ENCODE measurements at places on chromosomes 1 and 21.

DNA sequence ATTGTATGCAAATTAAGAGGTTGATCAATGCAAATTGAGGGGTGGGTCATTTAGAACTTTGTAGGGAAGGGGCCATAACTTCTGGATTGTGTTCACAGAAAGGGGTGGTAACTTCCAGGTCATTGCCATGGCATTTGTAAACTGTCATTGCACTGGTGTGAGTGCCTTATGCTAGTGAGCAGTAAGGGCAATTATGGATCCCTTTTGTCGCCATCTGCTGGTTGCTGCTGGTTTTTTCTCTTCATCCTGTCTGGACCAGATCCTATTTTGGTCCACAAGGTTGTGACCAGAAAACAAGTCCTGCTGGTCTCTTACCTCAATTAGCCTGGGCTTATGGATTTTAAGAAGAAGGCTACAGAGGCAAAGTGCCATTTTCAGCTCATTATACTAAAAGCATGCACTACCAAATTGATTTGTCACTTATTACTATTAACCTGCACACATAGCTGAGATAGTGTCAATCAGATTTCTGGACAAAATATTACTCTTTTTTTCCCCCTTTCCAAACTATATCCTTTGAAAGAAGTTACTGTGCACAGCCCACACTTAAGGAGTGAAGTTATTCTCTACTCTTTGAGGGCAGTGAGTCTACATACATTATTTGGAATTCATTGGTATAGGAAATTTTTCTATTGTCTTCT, 196.2 kb downstream of the ZC3H11B start:
- DNase-seq, result no peak

GRCh38 chr1:246295340-246295739, 211.7 kb downstream of the SMYD3 start:
- no peak for DNase-seq

GRCh38 chr1:185520188-185520920, 203.3 kb upstream of the IVNS1ABP start:
- no peak for DNase-seq

DNA sequence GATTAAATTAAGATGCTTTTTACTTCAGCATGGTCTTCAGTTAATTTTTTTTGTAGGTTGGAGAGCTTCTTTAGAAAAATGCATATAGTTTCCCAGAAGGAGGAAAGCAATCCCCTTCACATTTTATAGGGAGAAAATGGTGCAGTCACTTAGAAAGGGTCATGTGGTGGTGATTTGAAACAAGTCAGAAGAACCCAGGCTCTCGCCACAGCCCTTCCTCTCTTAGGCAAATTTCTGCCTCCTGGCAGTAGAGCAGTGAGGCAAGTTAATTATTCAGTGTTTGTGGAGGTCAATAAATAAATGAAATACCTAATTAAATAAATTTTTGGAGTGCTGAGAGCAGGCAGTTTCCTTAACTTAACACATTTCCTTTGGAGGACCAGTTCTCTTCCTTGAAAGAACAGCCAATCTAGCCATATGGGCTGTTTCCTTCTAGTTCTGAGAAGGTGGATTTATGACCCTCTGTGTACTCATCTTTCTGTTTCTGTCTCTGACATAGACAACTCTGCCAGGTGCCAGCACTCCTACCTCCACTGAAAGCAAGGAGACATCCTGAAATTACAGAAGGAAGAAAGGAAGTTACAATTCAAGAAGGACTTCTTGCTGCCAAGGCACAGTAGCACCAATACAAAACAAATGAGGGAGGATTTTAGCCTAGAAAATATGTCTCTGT, 19.0 kb upstream of the POGZ start:
- DNase-seq, result no peak

GRCh38 chr1:229596925-229597699, 28.8 kb downstream of the TAF5L start:
- peak; percentile 28 for DNase-seq

- DNase-seq, result peak; percentile 26
These were observed 39.7 kb downstream of the PALMD start for GRCh38 chr1:99685516-99686180.

GRCh38 chr1:231666220-231666936, 39.8 kb downstream of the DISC1 start:
- DNase-seq, result no peak

GRCh38 chr1:211335522-211336157, 9.0 kb downstream of the TRAF5 start:
- DNase-seq, result no peak

- DNase-seq, result no peak
These were observed 820 bp upstream of the KRTAP10-1 start for GRCh38 chr21:44540741-44541288.

DNA sequence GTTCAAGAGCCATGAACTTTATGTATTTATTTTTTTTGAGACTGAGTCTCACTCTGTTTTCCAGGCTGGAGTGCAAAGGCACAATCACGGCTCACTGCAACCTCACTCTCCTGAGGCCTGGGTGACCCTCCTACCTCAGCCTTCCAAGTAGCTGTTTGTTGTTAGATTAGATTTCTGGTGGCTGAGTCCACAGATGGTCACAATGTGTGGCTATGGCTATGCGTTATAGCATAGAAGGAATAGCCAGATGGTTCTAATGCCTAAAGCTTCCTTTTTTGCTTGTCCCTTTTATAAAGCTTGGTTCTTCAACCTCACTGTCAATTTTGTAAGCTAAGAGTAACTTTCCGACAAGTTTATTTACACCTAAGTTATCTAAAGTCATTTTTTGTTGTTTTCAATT, 62.3 kb upstream of the FMN2 start:
- DNase-seq, result no peak

GRCh38 chr1:55828044-55828443, 612.9 kb upstream of the USP24 start:
- no peak for DNase-seq

DNA sequence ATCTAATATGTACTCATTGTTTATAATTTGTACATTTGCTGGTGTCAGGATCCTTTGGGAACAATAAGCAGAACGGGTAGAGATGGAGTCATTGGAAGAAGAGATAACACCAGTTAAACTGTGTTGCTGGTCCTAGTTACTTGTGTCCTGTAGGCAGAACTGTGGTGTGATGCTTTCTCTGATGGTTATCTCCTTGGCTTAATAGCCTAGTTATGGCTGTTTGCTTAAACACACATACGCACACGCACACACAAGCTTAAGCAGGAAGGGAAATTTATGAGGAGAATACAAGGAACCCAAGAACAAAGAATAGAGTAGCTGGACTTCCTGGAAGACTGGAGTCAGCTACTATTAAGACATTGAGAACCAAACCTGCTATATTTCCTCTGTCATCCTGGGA, 5.7 kb upstream of the PKN2 start:
- no peak for DNase-seq

GRCh38 chr1:182549346-182549745, 39.7 kb downstream of the RNASEL start:
- no peak for DNase-seq

- no peak for DNase-seq
These were observed 613.1 kb downstream of the USP25 start for GRCh38 chr21:16342932-16343331.

GRCh38 chr1:163774401-163774945, 452.7 kb downstream of the NUF2 start:
- no peak for DNase-seq

DNA sequence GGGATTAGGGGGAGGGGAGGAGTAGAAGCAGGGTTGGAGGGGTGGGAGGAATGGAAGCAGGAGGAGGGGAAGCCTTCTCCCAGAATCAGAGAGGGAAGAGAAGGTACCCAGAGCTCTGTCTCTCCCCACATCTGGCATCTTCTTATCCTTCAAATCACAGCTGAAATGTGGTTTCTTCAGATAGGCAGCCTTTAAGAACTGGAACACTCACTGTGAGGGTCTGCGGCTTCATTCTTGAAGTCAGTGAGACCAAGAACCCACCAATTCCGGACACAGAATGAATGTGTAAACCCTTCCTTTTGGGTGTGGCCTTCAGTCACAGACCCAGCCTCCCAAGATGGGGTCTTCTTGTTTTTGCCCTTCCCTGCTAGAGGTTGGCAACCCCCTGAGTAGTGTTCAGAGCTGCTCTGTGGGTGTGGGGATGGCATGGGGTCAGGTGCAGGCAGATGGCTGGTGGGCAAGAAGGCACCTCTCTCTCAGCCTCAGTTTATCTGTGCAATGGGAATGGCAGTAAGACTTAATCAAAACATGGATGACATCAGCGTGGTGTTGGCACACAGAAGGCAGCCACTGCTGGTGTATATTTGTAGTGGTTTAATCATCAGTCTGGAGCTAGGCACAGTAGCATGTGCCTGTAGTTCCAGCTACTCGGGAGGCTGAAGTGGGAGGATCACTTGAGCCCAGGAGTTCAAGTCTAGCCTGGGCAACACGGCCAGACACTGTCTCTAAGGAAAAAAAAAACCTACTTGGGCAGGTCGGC, 7.2 kb downstream of the FAAH start:
- no peak for DNase-seq

DNA sequence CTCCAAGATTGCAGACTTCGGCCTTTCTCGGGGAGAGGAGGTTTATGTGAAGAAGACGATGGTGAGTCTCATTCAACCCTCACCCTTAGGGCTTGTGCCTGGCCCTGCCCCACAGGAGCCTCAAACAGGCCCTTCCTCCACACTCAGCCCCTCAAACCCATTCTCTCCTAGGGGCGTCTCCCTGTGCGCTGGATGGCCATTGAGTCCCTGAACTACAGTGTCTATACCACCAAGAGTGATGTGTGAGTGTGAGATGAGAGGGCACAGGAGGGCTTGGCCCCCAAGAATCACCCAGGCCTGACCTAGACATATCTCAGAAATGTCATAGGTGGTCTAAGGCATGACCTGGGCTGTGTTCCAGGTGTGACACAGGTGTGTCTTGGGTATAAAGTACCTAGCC, 18.3 kb upstream of the MPL start:
- no peak for DNase-seq

GRCh38 chr1:226355669-226356551, 46.9 kb upstream of the LIN9 start:
- peak; percentile 16 for DNase-seq

DNA sequence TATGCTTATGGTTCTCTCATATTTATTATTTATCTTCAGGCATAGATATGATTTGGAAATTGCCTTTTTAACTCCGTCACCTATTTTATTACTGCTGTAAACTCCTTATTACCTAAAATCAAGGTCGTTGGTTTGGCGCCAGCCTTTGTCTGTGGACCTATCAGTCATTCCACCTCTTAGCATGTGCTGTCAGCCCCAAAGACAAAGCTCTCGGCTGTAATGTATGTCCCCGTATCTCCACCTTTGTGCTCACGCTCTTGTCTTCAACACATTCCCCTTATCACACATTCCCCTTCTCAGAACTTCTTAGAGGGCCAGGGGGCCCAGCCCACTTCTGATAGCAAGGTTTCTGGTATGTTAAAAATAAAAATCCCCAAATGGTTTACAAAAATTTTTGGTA, 342.2 kb downstream of the RYR2 start:
- DNase-seq, result no peak

- no peak for DNase-seq
These were observed 46.9 kb upstream of the LHX8 start for GRCh38 chr1:75087278-75087677.

DNA sequence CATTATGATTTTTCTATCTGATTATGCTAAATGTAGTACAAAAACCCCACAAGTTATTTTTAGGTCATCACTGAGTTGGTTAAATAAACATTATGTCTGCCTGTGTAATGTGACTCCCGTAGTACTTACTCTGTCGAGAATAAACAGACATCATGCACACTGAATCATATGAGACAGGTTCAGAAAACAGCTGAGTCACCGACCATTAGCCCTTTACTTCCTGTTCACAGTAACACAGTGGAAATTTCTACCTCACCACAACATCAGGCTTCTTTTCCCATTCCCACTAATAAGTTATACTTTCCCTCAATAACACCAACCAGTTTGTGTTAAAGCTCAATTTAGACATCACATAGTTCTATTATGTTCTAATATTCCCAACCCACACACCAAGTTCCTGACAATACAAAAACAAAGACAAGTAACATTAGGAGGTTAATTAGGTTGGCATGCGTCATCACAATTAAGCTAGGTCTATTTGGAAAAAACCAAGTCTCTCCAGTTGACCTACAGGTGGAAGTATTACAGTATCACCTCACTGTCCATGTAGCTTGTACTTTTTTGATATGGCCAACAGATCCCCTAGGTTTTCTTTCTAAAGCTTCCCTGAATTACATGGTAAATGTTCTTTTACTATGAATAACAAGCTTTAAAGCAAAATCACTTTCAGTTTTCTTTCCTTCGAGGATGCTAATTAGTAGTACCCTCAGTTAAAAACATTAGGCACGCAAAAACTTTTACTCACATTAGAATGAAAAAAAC, 154.2 kb downstream of the EIF4G3 start:
- peak; percentile 3 for DNase-seq

DNA sequence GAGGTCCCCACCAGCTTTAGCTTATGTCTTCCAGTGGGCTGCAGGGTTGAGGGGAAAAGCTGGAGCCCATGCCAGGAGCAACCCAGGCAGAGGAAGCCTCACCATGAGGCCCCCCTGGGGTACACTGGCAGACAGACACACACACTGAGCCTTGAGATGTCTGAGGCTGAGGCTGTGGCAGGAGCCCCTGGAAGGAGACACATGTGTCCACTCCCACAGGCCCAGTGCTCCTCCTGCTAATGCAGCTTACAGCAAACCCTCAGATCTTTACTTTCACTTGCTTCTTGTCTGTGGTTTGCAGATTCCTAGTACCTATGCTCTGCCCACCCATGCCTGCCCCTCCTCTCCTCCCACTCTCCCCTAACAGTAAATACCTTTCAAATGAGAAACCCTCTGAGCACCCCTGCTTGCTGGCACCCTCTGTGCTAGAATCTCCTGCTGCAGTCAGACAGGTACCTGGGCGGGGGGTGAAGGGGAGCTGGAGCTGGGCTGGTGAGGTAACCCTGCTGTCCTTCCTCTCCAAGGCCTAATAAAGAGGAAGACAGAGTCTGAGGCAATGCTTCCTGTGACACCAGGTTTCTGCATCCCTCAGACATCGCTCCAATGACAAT, 63.4 kb upstream of the NEK2 start:
- DNase-seq, result no peak

- DNase-seq, result no peak
These were observed 32.3 kb upstream of the LBR start for GRCh38 chr1:225460021-225460736.

- no peak for DNase-seq
These were observed 1.5 kb upstream of the ATXN7L2 start for GRCh38 chr1:109482242-109482641.

GRCh38 chr21:23316190-23316589, 2291.1 kb downstream of the MRPL39 start:
- DNase-seq, result no peak

- no peak for DNase-seq
These were observed 85.9 kb upstream of the GADD45A start for GRCh38 chr1:67599085-67599484.

DNA sequence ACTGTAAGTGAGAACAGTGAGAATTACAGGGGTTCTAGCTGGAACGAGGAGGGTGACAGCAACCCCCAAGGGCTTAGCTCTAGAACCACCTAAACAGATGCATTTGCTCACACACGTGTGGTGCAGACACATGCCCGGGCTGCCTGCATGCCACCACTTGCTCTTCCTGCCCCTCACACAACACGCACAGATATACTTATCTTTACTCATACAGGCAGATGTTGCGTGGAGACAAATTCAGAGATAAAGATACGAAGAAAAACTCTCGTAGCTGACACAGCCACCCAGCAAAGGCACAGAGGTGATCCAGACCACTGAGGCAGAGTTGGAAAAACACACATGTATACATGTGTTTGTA, 13.5 kb downstream of the VANGL1 start:
- no peak for DNase-seq
